Uterus (tissue), 4 donors: ENCODE measurements at places on chromosomes 11 and 22. TPM values are rescaled to one million over a fixed set of nuclear protein-coding genes. Genes with fewer than 3 reads are reported as not detected.

DNA sequence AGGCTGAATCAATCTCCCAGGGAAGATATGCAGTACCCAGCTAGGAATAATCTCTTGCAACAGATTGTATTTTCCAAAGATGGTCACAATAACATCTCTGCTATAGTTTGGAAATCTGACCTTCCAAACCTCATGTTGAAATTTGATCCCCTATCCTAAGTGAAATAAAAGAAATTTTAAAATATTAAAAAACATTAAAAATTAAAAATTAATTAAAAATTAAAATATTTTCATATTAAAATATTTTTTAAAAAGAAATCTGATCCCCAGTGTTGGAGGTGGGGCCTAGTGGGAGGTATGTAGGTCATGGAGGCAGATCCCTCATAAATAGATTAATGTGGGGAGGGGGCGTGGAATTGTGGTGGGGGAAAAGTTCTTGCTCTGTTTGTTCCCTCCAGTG is 79.7 kb downstream of the FAM168A start:
- DNase-seq = no peak

SLC5A4 gene
- total RNA-seq = 4.7 TPM

CHADL gene
- total RNA-seq = 1.8 TPM

TREH gene
- not detected for total RNA-seq

JRKL gene
- 10.6 TPM for total RNA-seq

GRCh38 chr11:68775951-68776388 is 24.6 kb upstream of the TESMIN start:
- DNase-seq = no peak

BAIAP2L2 gene
- 1.7 TPM for total RNA-seq

C11orf16 gene
- not detected for total RNA-seq

DNA sequence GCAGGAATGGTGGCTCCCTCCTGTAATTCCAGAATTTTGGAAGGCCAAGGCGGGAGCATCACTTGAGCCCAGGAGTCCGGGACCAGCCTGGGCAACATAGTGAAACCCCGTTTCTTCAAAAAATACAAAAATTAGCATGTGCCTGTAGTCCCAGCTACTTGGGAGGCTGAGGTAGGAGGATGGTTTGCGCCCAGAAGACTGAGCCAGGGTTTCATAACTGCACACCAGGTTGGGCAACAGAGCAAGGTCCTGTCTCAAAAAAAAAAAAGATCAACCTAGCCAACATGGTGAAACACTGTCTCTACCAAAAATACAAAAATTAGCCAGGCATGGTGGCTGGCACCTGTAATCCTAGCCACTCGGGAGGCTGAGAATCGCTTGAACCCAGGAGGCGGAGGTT is 6.4 kb downstream of the A4GALT start:
- no peak for DNase-seq

DNA sequence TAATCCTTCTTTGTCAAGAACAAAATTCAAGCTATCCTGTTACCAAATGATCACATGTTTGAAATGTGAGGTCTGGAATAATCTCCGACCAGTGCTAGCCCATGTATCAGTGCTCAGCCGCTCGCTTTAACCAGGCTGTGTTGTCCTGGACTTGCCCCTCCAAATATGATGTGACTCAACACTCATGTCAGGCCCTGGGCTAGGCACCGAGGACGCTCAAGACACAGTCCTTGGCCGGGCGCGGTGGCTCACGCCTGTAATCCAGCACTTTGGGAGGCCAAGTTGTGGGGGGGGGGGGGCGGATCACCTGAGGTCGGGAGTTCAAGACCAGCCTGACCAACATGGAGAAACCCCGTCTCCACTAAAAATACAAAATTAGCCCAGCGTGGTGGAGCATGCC is 54.1 kb upstream of the WNT7B start:
- DNase-seq = peak; percentile 17

- DNase-seq = no peak
These were observed 5.2 kb downstream of the LMNTD2 start for GRCh38 chr11:555227-555779.

- no peak for DNase-seq
These were observed 47.9 kb downstream of the ARHGAP32 start for GRCh38 chr11:129144256-129144655.

GRCh38 chr22:35914665-35915476 is 113.8 kb downstream of the RBFOX2 start:
- peak; percentile 43 for DNase-seq

RBMXL2 gene
- total RNA-seq = 0.14 TPM

- DNase-seq = no peak
These were observed 205.5 kb downstream of the CTTN start for GRCh38 chr11:70603756-70604211.

DNA sequence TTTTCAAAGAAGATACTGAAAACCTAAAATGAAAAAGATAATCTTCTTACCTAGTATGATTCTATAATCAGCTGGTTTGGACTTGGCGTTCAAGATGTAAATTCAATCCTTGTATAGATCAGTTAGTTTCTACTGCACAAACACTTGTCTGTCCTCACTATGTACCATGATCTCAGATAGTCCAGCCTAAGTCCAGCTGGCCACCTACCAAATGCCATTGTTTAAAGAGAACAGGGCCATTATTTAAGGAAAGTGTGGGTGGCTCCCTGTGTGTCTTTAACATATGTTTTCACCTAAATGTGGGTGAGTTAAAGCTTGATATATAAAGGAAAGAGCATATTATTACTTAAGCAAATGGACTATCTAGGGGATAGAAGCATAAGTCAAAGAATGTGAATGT is 38.6 kb downstream of the BLID start:
- no peak for DNase-seq

GRCh38 chr22:17359501-17359900 is 9.8 kb upstream of the CECR2 start:
- no peak for DNase-seq

DNA sequence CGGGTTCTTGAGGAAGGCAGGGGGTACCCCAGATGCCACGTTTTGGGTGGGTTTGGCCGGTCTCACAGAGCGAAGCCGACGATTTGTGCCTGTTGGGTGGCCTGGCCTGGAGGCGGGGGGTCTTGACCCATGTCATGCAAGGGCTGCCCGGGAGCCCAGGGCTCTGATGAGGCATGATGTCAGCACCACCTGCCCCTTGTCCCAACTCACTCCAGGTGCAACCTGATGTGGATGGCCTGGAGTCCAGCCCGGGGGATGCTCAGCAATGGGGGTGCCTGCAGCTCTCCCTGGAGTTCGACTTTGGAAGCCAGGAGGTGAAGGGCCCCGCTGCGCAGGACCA is 851 bp downstream of the SYT8 start:
- no peak for DNase-seq

ST14 gene
- total RNA-seq = 0.88 TPM

DNA sequence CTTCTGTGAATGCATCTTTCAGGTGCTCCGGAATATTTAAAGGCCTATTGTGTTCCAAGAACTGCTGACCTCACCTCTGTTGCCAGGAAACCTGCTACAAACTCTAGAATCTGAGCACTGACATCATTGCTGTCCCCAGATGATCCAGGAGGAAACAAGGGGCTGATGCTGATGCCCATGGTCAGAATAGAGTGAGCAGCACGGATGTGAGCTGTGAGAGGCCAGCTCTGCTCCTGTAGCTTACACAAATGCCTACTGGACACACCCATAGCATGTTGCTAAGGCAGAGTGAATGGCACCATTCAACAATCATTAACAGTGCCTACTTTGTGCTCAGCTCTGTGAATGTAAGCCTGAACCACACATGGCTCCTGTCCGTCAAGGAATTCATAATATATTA is 276.7 kb upstream of the API5 start:
- no peak for DNase-seq

CD6 gene
- total RNA-seq = 0.26 TPM

GRCh38 chr22:18119409-18120110 is 9.0 kb downstream of the TUBA8 start:
- no peak for DNase-seq

DNA sequence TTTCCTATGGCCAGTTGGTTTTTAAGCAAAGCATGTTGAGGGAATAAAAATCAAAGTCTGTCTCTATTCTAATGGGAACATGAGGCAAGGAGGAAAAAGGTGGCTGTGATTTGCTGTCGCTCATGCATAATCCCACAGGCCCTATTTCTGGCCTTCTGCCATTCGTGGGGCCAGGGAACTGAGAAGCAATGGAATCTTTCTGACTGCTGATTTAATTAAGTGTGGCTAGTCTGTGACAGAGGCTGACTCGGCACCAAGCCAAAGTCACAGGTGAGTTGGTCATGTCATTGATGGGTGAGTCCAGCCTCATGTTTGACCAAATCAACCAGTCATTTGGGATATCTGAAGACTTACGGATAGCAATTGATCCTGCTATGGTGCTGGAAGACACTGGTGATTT is 429.3 kb upstream of the CADM1 start:
- DNase-seq = no peak

DNA sequence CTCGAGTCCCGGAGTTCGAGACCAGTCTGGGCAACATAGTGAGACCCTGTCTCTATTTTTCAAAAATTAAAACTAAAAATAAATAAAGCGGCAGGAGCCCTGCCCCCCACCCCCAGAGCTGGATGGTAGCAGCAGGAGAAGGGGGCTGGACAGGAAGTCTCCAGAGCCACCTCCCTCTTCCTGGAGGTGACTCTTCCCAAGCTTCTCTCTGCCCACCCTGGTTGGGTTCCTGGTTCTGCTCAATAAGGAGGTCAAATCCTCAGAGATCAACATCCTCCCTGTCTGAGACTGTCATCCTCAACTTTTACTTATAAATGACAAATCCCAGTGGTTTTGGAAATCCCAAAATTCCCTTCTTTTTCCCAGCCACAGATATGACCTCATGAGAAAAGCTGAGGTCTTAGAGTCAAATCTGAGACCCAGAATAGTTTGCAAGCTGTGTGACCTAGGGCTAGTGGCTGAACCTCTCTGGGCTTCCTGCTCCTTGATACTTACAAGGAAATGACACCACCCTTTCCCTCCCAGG is 987 bp downstream of the C1QTNF6 start:
- DNase-seq = no peak

SYT13 gene
- not detected for total RNA-seq

PATE4 gene
- total RNA-seq = not detected

DNA sequence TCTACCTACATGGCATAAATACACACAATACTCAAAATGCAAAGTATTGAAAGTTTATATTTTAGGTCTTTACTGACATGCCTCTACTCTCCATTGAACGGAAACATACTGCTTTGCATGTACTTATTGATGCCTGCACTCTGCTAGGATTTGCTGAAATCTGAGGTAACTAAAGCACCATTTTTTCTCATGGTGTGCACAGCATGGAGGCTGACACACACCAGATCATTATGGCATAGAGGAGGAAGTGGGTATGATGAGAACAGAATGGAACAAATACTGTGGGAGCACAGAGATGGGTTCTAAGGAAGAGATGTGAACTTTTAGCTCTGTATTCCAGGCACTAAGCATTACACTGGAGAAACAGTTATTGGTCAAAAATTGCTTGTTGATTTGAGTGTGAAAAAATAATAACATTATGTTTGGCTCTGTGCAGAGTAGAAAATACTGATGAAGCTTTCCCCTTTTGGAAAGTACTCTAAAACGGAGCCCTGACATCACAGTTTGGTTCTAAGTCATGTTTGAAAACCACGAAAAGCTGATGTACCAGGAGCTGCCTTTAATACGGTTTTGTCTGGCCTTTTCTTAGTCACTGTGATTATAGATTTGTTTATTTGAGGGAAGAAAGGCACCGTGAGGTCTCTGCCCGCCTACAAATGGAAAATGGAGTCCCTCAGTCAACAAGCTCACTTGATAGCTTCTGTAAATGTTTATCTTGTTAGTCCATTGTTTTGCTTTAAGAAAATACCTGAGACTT is 5.6 kb downstream of the OR52R1 start:
- DNase-seq = no peak

KDM4D gene
- under 0.01 TPM for total RNA-seq

GRCh38 chr11:122131126-122131525 is 15.1 kb upstream of the BLID start:
- DNase-seq = no peak

SLC22A25 gene
- not detected for total RNA-seq

LMNTD2 gene
- total RNA-seq = 2.2 TPM

- no peak for DNase-seq
These were observed 19.9 kb downstream of the IGHMBP2 start for GRCh38 chr11:68923614-68924013.

TMEM86A gene
- 3.9 TPM for total RNA-seq

ADORA2A gene
- total RNA-seq = not detected

- no peak for DNase-seq
These were observed 16.5 kb downstream of the SGSM1 start for GRCh38 chr22:24822471-24822870.

DNA sequence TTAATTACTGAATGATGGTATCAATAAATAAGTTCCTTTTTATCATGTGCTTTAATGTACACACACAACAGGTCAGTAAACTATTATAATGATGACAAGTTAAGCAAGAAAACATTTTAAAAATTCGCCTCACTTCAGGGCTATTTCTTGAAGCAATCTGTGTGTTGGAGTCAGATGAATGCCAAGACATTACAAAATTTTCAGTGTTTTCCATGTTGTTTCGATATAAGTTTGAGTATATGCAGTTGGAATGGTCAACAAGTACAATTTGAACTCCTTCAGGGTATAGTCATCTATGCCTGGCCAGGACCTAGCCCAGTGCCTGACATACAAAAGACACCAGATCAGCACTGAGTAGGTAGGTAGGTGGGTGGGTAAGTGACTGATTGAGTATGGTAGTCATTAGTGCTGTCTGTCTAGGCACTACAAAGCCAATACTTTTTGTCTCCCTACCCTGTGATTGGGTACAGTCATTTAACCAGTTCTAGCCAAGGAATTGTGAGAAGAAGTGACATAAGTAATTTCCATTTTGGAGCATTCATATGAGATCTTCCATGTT is 7.5 kb downstream of the PRCP start:
- DNase-seq = no peak

GRCh38 chr22:23179381-23180299 is 669 bp upstream of the BCR start:
- peak; percentile 50 for DNase-seq

KRTAP5-2 gene
- not detected for total RNA-seq

DNA sequence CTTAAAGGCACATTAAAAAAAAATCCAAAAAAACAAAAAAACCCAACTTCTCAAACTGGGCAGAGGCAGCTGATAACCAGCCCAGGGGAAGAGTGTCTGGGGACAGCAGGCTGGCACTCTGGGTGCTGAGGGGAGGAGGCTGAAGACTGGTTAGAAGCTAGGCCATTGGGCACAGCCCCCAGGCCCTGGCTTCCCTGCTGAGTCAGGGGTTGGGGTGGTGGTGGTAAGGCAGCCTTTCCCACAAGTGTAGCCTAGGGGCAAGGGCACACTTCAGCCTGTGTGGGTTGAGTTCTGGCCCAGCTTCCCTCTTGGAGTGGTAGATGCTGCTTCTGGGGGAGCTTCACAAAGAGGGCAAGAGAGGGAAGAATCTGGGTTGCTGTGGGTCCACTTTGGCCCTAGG is 16.3 kb upstream of the ARFGAP3 start:
- no peak for DNase-seq

OR5A1 gene
- not detected for total RNA-seq

- no peak for DNase-seq
These were observed 60.2 kb upstream of the PDE3B start for GRCh38 chr11:14583252-14584034.

OR52N4 gene
- total RNA-seq = not detected

DNA sequence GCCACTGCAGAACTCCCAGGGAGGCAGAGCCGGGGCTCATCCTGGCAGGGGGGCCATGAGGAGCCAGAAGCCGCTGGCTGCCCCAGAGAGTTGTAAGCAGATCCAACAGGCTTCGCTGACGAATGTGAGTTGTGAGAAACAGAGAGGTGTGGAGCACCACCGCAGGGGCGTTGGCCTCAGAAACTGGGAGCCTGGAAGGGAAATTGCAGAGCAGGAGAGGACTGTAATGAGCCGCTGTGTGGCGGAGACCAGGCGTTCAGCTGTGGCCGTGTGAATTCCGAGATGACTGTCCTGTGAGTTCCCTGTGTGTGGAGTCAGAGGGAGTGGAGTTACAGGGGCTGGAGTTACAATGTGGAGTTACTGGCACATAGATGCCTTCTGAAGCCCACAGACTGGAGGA is 27.7 kb upstream of the ETS1 start:
- DNase-seq = no peak

SPI1 gene
- total RNA-seq = 6.0 TPM
